Transverse colon (tissue), 4 donors: ENCODE measurements at places on chromosomes 12 and 14.

GRCh38 chr14:105069871-105070759, 4.9 kb upstream of the GPR132 start:
- no peak for DNase-seq

- DNase-seq: no peak
Observed at GRCh38 chr12:91515944-91516694, 333.5 kb upstream of the DCN start.

DNA sequence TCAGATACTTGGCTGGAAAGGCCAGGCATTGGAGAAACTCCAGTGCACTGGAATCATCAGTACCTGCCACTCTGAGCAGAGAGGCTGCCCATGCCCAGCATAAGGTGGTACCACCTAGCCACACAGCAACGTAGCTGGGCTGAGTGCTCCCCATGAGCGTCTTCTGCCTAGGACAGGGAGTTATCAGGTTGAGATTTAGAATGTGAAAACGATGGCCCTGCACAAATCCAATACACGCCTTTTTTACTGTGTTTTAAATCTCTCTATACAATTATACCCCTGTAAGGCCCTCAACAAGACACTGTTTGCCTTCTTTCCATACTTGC, 66.7 kb upstream of the PTGR2 start:
- no peak for DNase-seq

GRCh38 chr12:111607239-111607638, 8.1 kb upstream of the ATXN2 start:
- no peak for DNase-seq
